ENCODE measurements at places on chromosomes 3 and 15.
A peak's percentile ranks its signal among the peaks of the same experiment; 100 is the strongest.

GRCh38 chr3:124217542-124217941 is 225.6 kb upstream of the ROPN1 start:
- no peak for DNase-seq

DNA sequence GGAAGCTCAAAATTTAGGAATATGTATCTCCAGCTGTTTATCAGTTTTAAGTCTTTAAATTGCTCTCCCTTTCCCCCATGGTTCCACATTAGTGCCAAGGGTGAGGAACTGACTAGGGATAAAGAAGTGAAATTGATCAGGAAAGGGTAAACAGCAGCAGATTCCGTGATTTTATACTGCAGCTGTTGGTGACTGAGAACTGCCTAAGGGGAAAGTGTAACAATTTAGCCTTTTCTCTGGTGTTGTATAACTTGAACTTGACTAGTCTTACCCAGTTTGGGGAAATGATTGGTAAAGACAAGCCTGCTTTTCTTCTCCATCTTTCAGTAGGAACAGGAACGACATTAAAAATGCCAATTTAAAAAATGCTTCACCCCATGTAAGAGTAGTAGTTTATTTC is 5.0 kb downstream of the SPRED1 start:
- DNase-seq = no peak

DNA sequence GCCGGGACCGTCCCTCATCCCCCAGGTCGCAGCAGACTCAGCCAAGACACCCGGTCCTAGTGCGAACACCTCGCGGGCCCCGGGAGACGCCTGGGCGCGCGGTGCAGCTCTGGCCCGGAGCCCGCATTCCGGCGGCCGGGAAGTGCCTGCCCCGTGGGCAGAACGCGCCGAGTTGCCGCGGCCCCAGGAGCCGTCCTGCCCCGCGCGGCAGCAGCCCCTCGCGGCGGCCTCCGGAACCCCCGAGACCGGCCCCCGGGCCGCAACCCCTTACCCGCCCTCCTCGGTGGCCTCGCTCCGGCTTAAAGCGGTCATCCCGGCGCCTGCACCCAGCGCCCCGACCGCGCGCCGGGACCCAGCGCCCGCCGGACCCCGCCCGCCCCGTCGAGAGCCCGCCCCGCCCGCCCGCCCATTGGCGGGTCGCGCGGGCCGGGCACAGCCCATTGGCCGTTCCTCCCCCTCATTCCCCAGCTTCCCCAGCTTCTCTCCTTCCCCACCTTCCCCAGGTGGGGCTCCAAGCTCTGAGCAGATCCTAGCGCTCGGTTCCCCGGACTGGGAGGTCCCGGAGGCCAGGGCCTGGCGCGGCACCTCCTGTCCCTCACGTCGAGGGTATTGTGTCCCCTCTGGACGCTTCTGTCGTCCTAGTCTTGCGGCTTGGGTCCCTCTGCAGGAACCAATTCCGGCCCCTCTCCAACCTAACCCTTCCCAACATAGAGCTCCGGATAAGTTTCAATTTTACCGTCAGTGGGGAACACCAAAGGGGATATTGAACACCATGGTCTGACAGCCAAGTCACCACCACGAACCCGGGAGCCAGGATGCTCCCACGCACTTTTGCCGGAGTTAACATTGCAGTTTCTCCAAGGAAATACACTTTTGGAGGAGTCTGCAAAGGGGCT is at the start of gene GRAMD2A:
TSS of gene GRAMD2A (minus strand) at position 328 of the 896 bp plus-strand sequence.
- no peak for DNase-seq

GRCh38 chr3:1082108-1082507 is 10.7 kb upstream of the CNTN6 start:
- no peak for DNase-seq

GRCh38 chr3:66518126-66518525 is 17.3 kb upstream of the LRIG1 start:
- no peak for DNase-seq

DNA sequence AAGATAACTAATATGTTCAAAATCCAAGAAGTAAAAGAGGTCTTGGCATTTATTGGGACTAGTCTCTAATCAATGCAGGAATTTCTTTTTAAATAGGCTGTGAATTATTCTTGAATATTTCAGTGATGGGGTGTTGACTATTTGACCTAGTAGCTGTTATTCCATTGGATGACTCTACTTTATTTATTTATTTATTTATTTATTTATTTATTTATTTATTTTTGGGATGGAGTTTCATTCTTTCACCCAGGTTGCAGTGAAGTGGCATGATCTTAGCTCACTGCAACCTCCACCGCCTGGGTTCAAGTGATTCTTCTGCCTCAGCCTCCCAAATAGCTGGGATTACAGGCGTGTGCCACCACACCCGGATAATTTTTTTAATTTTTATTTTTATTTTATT is 1227.8 kb downstream of the ZPLD1 start:
- no peak for DNase-seq

DNA sequence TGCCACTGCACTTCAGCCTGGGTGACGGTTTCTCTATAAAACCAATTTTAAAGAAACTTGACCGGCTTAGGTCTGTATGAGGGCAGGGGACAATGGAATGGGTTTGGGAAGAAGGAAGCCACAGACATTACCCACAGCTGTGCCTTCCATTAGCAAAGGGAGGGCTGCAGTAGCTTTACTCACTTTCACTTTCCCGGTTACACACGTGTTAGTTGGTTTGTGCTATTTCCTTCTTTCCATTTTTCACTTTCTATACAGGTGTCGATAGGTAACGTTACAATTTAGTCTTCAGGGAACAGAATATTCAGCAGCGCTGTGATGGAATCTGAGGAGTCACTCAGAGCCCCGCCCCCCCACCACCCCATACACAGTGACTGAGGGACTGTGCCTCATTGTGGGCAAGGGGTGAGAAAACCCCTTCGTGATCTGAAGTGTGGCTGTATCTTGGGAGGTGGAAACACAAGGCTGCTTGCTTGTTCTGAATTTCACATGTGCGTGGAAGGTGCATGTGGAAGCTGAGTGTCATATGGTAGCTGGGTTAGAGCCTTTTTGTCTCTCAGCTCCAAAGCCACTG is 44.8 kb upstream of the RPL32 start:
- DNase-seq = no peak

DNA sequence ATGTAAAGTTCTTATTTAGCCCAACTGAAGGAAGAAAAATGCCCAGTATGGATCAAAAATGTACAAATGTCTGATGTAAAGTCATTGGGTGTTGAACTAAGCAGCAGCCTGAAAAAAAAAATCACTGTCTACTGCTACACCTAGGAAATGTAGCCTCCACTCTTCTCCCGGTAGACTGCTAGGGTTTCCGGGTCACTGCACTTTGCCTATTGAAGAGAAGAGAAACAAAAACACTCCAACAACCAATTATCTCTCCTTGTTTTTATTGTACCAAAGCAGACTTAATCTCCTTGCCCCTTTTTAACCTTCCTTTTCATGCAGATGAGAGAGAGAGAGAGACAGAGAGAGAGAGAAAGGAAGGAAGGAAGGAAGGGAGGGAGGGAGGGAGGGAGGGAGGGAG is 140.2 kb upstream of the SETMAR start:
- DNase-seq = no peak

DNA sequence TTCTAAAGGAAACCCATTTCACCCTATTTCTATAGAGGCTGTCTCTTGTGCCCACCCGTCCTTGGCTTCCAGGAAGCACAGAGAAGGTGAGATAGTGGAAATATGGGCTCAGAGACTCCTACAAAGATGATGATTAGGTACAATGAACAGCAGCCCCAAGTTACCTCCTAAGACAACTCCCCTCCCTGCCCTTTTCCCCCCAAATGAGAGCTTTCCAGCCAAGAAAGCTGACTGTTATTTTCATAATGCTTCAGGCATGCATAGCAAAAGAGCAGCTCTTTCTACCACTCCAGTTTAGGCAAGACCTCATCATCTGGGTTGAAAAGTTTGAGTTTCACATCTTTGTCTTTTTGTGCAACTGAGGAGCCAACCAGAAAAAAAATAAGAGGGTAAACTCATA is 248.8 kb upstream of the ADAMTS9 start:
- no peak for DNase-seq

GRCh38 chr3:74115906-74116305 is 491.2 kb upstream of the PDZRN3 start:
- DNase-seq = no peak

- DNase-seq = peak; percentile 94
These were observed at the start of the genes NKIRAS1 and RPL15 for GRCh38 chr3:23916886-23917678. TSS of gene NKIRAS1 (minus strand) at chr3:23916990. CDS start at chr3:23910904, 6,086 bp downstream. TSS of gene RPL15 (plus strand) at chr3:23917132. CDS start at chr3:23917860, 728 bp downstream.
